Upper lobe of left lung (tissue), 6 donors: ENCODE measurements at places on chromosomes 1 and 21.

DNA sequence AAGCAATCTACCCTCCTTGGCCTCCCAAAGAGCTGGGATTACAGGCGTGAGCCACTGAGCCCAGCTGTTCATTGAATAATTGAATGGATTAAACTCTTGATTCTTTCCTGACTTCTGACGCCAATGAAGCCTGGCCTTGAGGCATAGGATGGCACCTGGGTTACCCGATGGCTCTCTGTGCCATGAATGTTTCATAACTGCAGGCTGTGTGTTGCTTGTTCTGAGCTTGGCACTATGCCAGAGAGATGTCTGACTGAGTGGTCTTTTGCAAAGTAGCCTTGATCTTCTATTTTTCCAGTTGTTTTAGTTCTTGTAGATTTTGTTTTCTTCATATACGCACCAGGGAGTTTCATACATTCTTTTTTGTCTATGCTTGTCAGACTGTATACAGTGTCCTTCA, 38.5 kb upstream of the AK4 start:
- no peak for DNase-seq

GRCh38 chr21:17446737-17447136, 66.1 kb upstream of the CXADR start:
- no peak for DNase-seq

GRCh38 chr1:27071049-27071416, 58.4 kb upstream of the TENT5B start:
- no peak for DNase-seq

GRCh38 chr1:3336641-3337630, 117.5 kb upstream of the ARHGEF16 start:
- no peak for DNase-seq
